ENCODE measurements at places on chromosomes 11 and 22. TPM values are rescaled to one million over a fixed set of nuclear protein-coding genes. Genes with fewer than 3 reads are reported as not detected.

Gene THRSP
- total RNA-seq = not detected

Gene RAG2
- total RNA-seq = not detected

Gene CD6
- total RNA-seq = 0.58 TPM

- peaks cover 9% of the 10 kb centered on the region for H3K4me1 ChIP-seq
- H3K27ac ChIP-seq = peak overlapping the region; percentile 85
- H3K27me3 ChIP-seq = no peaks in the 10 kb centered on the region
- no peaks in the 10 kb centered on the region for H3K36me3 ChIP-seq
- no peak overlapping the region for H3K4me3 ChIP-seq
Measured at GRCh38 chr11:28227460-28227859, 119.3 kb downstream of the METTL15 start.
